Left lung (tissue), 14 donors: ENCODE measurements at places on chromosomes 6 and 20. TPM values are rescaled to one million over a fixed set of nuclear protein-coding genes. Genes with fewer than 3 reads are reported as not detected.

GRCh38 chr6:44915111-44915510 lies 413.0 kb upstream of the RUNX2 start:
- H3K4me3 ChIP-seq: no peak overlapping the region
- H3K27ac ChIP-seq: no peak overlapping the region
- DNase-seq: no peak
- no peaks in the 10 kb centered on the region for H3K4me1 ChIP-seq
- H3K36me3 ChIP-seq: no peaks in the 10 kb centered on the region

The GPX5 gene
- total RNA-seq: not detected

The ANKRD60 gene
- total RNA-seq: not detected

GRCh38 chr6:167351656-167352345 lies 26.9 kb downstream of the TTLL2 start:
- peaks cover 15% of the 10 kb centered on the region for H3K4me1 ChIP-seq
- no peak overlapping the region for H3K4me3 ChIP-seq
- no peaks in the 10 kb centered on the region for H3K27me3 ChIP-seq
- DNase-seq: no peak
- H3K27ac ChIP-seq: no peak overlapping the region

The VPS52 gene
- 46.2 TPM for total RNA-seq

- H3K27me3 ChIP-seq: no peaks in the 10 kb centered on the region
- no peaks in the 10 kb centered on the region for H3K36me3 ChIP-seq
- H3K27ac ChIP-seq: no peak overlapping the region
These were observed 13.3 kb downstream of the FRK start for GRCh38 chr6:116047173-116047933.

The OCSTAMP gene
- total RNA-seq: not detected

The REV3L gene
- 35.4 TPM for total RNA-seq

The RPP40 gene
- 5.3 TPM for total RNA-seq

DNA sequence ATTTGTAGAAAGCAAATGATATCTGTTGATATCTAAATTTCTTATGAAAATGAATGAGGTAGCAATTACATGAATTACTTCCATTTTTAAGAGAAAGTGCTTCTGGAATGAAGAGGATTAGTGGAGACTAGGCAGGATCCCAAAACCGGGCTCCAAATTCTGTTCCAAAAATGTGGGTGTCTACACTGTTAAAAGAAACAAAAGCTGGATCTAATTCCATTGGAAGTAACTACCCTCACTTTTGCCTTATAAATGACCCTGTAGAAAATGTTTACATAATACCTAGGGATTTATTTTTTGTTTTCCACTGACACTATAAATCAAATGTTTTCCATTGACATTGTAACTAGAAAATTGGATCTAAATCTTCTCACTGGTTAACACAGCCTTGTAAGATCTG lies 454.9 kb upstream of the JARID2 start:
- DNase-seq: peak; percentile 32
- H3K27me3 ChIP-seq: no peaks in the 10 kb centered on the region
- H3K27ac ChIP-seq: no peak overlapping the region
- H3K4me1 ChIP-seq: no peaks in the 10 kb centered on the region

The VSX1 gene
- total RNA-seq: not detected

- H3K4me3 ChIP-seq: no peak overlapping the region
- H3K36me3 ChIP-seq: no peaks in the 10 kb centered on the region
- H3K27ac ChIP-seq: no peak overlapping the region
- H3K4me1 ChIP-seq: peaks cover 11% of the 10 kb centered on the region
- no peak for DNase-seq
These were observed 590.9 kb upstream of the CITED2 start for GRCh38 chr6:139965393-139965792.
